Muscle of leg (tissue), 16 donors: ENCODE measurements at places on chromosomes 6 and 20. TPM values are rescaled to one million over a fixed set of nuclear protein-coding genes. Genes with fewer than 3 reads are reported as not detected.

GRCh38 chr6:35426074-35426473 is 26.1 kb upstream of the FANCE start:
- H3K27ac ChIP-seq: no peak overlapping the region
- no peak overlapping the region for H3K4me3 ChIP-seq
- H3K4me1 ChIP-seq: no peaks in the 10 kb centered on the region

DNA sequence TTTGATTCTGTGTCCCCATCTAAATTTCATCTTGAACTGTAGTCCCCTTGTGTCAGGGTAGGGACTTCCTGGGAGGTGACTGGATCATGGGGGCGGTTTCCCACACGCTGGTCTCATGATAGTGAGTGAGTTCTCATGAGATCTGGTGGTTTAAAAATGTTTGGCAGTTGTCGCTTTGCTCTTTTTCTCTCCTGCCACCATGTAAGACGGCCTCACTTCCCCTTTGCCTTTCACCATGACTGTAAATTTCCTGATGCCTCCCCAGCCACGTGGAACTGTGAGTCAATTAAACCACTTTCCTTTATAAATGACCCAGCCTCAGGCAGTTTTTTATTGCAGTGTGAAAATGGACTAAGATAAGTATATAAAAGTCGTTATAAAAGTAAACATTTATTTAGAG is 80.5 kb upstream of the SGK1 start:
- peak; percentile 38 for DNase-seq
- no peaks in the 10 kb centered on the region for H3K27me3 ChIP-seq
- H3K36me3 ChIP-seq: no peaks in the 10 kb centered on the region
- peaks cover 2% of the 10 kb centered on the region for H3K4me1 ChIP-seq
- H3K4me3 ChIP-seq: no peak overlapping the region

DNA sequence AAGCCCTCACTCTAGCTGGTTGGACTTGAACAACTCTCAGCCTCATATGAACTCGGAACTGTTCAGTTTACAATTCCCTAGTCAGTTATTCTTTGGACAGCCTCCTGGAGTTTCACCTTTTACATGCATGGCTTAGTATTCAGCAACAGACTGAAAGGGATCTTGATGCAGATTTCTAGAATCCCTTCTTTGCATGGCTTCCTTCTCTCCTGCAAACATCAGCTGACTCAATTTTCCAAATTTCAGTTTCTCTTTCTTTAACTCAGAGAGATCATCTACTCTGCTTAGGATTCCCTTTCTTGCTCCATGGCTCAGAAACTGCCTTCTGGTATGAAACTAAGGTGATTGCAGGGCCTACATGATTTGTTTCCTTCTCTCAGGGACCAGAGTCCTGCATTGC is 99.6 kb downstream of the CEP57L1 start:
- H3K27me3 ChIP-seq: no peaks in the 10 kb centered on the region
- no peak overlapping the region for H3K27ac ChIP-seq
- H3K36me3 ChIP-seq: no peaks in the 10 kb centered on the region

DNA sequence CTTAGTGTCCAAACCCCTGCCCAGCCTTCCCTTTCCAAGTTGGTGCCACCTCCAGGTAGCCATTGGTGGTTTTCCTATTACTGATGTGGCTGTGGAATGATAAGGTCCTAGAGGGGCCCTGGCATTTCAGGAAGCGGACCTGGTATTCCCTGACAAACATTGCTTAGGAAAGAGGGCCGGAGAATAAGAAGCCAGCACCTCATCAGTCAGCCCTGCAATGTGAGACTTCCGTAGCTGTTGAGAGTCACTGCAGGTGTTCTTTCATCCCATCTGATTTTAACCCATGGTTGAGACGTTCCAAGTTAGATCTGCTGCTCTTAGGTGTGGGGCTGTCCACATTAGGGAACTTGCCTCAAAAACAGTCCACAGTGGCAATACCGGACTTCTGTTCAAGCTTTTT is 14.8 kb upstream of the NPEPL1 start:
- DNase-seq: no peak
- no peaks in the 10 kb centered on the region for H3K4me1 ChIP-seq
- no peak overlapping the region for H3K4me3 ChIP-seq
- no peaks in the 10 kb centered on the region for H3K27me3 ChIP-seq
- H3K36me3 ChIP-seq: peaks cover 56% of the 10 kb centered on the region

GRCh38 chr6:151822252-151823111 is 15.0 kb downstream of the ESR1 start:
- H3K4me3 ChIP-seq: no peak overlapping the region
- H3K27me3 ChIP-seq: peaks cover 3% of the 10 kb centered on the region
- no peak for DNase-seq
- H3K36me3 ChIP-seq: no peaks in the 10 kb centered on the region

- no peak overlapping the region for H3K27ac ChIP-seq
- no peaks in the 10 kb centered on the region for H3K4me1 ChIP-seq
- peaks cover 36% of the 10 kb centered on the region for H3K27me3 ChIP-seq
- DNase-seq: no peak
Observed at GRCh38 chr6:31308050-31308844, 36.4 kb upstream of the HLA-C start.

GRCh38 chr6:13807696-13808095 is 6.7 kb downstream of the MCUR1 start:
- H3K27me3 ChIP-seq: no peaks in the 10 kb centered on the region
- peaks cover 5% of the 10 kb centered on the region for H3K36me3 ChIP-seq
- peaks cover 6% of the 10 kb centered on the region for H3K4me1 ChIP-seq
- DNase-seq: no peak

Gene SIRPG
- not detected for total RNA-seq

- H3K4me3 ChIP-seq: no peak overlapping the region
- H3K36me3 ChIP-seq: no peaks in the 10 kb centered on the region
Observed at GRCh38 chr20:38181207-38181801, 16.2 kb upstream of the TGM2 start.

DNA sequence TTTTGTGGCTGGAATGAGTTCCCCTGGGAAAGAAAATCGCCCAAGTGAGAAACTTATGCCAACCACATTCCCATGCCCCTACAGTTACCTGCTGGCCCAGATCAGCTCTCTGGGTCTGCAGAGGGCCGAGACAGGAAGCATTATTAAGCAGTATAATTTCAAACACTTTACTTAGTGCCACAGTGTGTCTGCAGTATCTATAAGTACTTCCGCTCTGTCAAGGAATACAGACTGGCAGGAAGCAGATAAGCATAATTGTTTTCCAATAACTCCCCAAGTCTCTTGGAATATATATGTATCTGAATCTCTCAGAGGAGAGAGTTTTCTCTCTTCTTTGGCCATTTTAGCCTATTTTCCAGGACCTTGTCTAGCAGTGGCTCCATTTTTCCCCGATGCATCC is 24.9 kb downstream of the SAYSD1 start:
- no peak overlapping the region for H3K4me3 ChIP-seq
- H3K27me3 ChIP-seq: peaks cover 16% of the 10 kb centered on the region
- H3K27ac ChIP-seq: no peak overlapping the region
- no peaks in the 10 kb centered on the region for H3K36me3 ChIP-seq

Gene NKX2-4
- not detected for total RNA-seq

Gene GPLD1
- 2.7 TPM for total RNA-seq

DNA sequence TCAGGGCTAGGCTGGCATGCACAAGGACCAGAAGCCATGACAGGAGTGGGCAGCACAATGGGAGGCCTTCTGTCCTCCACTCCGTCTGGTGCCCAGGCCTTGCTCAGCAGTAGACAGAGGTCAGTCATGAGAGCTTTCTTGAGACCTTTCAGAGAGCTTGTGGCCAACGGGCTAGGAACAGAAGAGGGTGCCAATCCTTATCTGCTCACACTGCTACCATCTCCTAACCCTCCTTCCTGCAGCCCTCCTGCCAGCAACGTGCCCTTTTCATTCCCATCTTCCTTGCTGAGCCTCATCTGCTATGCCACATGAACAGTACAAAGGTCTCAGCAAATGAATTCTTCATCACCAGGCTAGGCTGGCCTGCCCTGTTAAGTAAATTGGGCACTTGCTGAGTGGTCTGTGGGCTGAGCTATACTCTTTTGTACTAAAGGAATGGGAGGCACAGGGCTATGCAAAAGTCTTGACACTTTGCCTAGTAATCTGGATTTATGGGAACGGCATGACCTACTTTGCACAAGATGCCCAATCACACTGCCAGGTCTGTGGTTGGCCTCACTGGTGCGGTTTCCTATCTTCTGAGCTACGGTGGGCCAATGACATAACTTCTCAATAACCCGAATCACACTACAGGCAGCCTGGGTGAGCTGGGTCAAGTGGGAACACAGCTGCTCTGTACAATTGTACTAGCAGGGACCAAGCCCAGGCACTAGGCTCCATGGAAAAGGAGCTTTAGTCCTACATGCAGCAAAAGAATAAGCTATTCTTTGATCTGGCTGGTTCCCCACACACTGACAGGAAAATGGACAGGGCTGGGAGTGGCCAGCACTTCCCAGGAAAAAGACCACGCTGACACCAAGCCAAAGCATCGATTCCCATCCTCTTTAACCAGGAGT is 47.8 kb downstream of the ELOVL5 start:
- no peaks in the 10 kb centered on the region for H3K36me3 ChIP-seq
- H3K4me1 ChIP-seq: peaks cover 10% of the 10 kb centered on the region
- DNase-seq: peak; percentile 31
- H3K27me3 ChIP-seq: no peaks in the 10 kb centered on the region
- peak overlapping the region; percentile 84 for H3K27ac ChIP-seq

Gene ETV7
- 0.04 TPM for total RNA-seq
